ENCODE measurements at places on chromosomes 2 and 18. TPM values are rescaled to one million over a fixed set of nuclear protein-coding genes. Genes with fewer than 3 reads are reported as not detected.

GRCh38 chr2:236175548-236176150 is 7.5 kb upstream of the GBX2 start:
- no peak for DNase-seq

Gene RAPH1
- 25.7 TPM for total RNA-seq

Gene RAX
- not detected for total RNA-seq

Gene ZNF396
- total RNA-seq = 3.6 TPM

Gene IL1B
- total RNA-seq = not detected

DNA sequence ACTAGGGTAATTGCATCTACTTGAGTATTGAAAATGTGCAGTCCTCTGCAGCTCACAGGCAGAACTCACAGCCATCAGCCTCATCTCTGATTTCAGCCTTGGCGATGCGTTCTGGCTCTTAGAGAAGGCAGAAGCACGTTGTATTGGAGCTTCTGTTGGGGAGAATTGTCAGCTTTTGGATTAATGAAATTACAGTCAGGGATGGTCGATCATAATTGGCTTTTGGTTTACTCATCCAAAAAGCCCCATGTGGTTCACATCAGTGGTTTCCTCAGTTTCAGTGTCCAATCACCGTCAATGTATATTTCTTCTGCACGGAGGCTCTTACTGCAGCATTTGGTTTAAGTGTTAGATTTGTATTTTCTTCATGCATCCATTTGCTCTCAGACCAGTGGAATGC is 218.5 kb upstream of the SOX11 start:
- DNase-seq = no peak

DNA sequence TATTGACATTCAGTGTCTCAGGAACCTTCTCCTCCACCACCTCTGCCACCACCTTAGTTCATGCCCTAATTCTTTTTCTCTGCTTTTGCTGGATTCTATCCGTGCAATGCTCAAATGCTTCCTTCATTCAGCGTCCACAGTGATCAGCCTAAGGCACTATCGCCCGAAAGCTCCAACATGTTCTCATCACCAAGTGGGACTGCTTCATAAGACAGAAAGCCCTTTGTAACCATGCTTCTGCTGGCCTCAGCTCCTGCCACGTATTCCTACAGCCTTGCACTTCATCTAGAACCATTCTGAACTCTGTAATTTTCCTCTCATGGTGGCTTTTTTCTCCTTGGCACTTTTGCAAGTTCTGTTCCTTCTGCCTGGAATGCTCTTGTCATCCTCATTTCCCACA is 222.9 kb downstream of the HNMT start:
- DNase-seq = no peak

- no peak for DNase-seq
These were observed 97.3 kb upstream of the RGPD4 start for GRCh38 chr2:107729440-107729839.

Gene MBD5
- 51.1 TPM for total RNA-seq

- no peak for DNase-seq
These were observed 261.5 kb upstream of the DSEL start for GRCh38 chr18:67778016-67778415.

- no peak for DNase-seq
These were observed 7.8 kb downstream of the CCDC85A start for GRCh38 chr2:56191617-56192016.

DNA sequence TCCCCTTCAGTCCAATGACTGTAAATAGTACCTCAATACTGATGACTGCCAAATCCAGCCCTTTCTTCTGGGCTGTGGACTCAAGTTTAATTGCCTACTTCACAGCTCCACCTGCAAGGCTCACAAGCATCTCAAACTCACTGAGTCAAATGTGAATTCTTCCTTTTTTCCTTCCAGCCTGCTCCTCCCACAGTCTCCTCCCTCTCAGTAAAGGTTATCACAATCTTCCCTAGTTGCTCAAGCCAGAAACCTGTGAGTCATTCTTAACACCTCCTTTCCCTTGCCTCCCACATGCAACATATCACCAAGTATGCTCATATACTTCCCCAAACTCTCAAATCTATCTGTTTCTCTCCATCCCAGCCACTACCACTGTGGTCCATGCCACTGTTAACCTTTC is 3.7 kb upstream of the MFSD6 start:
- no peak for DNase-seq

Gene GULP1
- total RNA-seq = 43.8 TPM

DNA sequence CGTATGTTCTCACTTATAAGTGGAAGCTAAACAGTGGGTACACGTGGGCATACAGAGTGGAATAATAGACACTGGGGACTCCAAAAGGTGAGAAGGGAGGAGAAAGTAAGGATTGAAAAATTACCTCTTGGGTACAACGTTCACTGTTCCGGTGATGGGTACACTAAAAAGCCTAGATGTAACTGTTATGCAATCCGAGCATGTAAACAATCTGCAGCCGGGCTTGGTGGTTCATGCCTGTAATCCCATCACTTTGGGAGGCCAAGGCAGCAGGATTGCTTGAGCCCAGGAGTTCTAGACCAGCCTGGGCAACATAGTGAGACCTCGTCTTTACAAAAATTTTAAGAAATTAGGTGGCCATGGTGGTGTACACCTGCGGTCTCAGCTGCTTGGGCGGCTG is 33.1 kb upstream of the TTR start:
- no peak for DNase-seq

Gene FAM228B
- 21.0 TPM for total RNA-seq

GRCh38 chr2:226984750-226985582 is 149.1 kb downstream of the RHBDD1 start:
- peak; percentile 41 for DNase-seq

Gene MAP3K20
- 28.5 TPM for total RNA-seq

DNA sequence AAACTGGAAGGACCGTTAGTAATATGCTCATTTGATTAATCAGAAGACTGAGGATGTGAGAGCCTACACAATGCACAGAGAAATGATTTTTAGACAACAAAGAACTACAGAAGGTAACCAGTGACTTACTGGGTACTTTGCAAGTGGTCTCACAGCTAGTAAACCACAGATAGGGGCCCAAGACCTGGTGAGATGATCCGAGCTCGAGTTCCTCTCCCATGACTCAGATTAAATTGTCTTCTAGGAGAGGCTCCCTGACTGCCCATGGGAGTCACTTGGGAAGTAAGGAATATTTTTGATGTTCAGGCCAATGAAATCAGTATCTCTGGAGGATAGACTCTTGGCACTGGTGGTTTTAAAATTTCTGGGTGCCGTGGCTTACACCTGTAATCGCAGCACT is 220.2 kb downstream of the CLIP4 start:
- DNase-seq = no peak

DNA sequence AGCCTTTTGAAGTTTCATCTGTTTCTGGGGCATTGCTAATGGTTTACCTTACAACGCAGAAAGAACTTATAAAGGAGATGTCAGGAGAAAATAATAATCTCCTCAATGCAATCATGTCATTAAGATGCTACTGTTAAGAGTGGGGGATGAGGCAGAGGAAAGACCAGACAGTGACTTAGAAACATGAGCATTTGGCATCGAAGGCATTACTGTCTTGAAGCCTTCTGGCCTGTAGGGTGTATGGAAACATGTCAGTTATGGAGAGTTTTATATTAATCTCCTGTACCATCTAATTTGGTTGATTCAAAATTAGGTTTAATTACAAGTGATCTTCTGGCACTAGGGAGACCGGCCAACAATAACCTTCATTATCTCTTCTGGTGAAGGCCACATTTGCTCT is 32.5 kb downstream of the CDC42EP3 start:
- no peak for DNase-seq

DNA sequence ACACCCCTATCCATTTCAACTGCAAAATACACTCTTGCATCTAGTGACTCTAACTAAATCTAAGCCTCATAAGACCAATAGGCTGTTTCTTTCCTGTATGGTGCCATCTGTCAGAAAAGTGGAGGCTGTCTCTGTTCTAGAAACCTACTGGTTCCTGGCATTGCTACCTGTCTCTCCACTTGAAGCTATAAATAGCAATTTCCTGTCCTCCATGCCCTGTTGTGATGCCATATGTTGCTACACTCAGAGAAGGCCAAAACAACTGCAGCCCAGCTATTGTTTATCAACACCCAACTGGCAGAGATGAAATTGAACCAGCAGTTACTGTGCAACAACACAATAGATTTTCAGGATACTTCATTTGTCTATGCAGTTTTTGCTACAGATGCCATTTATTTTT is 1355.1 kb upstream of the SLC39A10 start:
- no peak for DNase-seq

Gene MBP
- total RNA-seq = 1.6 TPM

DNA sequence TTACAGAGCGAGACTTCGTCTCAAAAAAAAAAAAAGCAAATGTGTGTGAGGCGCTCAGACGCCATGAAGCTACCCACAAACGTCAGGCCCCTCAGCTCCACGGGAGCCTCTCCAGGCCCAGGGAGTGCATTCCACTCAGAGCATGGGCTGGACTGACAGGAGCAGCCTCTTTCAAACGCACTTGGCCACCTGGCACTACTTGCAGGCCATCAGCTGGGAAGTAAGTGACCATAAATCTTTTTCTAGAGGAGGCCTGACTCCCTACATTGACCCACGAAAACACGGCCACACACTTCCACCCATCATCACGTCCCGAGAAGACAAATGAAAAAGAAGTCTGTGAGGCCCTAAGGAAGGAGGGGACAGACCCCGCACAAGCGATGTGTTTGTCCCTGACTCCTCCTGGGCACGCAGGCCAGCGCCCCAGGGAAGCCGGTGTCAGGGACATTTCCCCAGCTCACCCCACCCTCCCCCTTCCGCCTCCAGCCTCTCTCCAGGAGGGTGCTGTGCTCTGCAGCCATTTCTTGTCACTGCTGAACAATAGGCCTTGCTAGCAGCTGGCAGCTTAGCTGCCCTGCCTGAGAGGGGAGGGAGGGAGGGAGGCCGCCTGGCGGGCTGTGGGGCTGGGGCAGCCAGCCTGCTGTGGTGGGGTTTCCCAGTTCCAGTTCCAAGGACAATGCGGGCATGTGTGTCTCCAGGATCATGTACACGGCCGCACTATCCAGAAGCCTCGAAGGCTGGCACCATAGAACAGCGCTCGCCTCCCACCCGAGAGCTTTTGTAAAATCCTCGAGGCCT is 26.6 kb downstream of the SERTAD2 start:
- peak; percentile 41 for DNase-seq

DNA sequence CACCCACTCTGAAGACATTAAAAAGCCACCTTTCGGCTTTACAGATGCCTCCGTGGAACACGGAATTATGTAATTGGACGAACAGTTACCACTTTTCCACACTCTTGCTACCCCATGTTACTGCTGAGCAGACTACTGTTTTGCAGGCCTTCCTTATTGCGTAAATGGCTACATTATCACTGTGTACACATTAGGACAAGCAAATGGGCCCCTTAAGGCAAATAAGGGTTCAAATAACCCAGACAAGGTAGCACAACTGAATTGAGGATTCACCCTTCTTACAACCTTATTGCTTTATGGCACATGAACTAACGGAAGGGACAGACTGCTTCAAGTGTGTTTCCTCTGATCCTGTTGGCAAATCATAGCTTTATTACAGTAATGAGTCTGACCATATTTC is 832.2 kb upstream of the FANCL start:
- DNase-seq = no peak

Gene ESPNL
- total RNA-seq = 0.40 TPM

Gene RGPD4
- total RNA-seq = 0.05 TPM

DNA sequence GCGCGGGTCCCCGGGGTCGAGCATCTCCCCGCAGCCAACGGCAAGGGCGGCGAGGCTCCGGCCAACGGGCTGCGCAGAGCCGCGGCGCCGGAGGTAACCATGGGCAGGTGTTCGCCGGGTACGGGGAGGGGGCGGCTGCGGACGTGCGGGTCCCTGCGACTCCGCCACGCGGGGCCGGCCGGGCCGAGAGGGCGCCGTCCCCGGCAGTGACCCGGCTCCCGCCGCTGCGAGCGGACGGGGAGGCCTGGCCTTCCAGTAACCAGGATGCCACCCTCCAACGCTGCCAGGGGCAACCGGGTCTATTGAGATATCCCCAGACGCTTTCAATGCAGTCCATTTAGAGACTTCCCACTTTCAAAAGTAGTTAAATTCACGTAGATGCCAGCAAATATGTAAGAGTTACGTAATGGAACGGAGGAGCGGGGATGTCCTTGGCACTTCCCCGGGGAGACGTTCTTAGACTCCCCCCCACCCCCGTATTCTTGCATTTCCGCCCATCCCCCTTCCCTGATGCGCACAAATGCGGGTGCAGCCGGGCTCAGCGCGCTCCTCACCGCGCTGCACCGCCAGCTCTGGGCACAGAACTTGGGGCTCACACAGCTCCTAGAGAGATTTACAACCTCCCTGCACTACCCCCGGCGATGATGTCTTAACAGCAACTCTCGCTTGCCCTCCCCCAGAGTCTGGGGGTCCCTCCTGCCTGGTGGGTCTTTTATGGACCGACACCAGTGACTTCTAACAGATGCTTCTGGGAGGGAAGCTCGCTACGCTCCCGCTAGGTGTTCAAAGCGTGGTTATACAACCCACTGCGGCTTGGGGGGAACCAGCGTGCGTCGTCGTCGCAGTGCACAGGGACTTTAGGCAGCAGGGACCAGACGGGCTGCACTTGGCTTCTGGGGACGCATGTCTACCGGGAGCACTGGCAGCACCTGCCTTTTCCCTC is 657 bp downstream of the SGPP2 start:
- DNase-seq = peak; percentile 10

DNA sequence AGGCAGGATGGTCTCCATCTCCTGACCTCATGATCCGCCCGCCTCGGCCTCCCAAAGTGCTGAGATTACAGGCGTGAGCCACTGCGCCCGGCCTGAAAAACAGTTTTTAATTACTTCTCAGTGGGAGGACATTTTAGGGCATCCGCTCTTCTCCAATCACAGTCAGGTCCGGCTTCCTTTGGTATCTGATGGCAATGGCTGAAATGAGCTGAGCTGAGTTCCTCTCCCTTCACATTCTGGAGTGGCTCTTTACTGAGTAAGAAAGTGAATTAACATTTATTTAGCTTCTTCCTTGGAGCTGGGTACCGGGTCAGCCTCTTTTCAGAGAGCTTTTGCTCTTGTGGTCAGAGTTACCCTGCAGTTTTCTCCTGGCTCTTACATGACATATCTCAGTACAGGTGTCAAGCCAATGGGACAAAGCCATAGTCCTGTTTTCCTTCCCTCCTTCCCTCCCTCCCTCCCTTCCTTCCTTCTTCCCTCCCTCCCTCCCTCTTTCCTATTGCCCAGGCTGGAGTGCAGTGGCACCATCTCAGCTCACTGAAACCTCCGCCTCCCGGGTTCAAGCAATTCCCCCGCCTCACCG is 1.1 kb upstream of the TTC27 start:
- no peak for DNase-seq

GRCh38 chr2:177396703-177397460 is 4.3 kb downstream of the AGPS start:
- no peak for DNase-seq

DNA sequence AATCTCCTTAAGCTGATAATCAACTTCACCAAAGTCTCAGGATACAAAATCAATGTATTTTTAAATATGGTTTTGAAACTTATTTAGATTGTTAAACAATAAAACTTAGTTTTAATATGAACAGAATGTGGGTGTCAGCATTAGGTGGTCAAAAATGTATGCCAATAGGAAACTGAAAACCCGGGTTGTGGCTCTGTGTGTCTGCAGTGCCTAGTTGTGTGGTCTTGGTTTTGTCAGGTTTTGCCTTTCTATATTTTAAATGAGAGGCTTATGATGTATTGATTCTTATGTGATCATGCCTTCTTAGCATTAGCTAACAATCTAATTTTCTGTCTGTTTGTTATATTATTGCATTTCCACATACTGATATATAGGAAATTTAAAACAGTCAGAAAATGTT is 227.8 kb downstream of the ZNF407 start:
- DNase-seq = no peak
